ENCODE measurements at places on chromosomes 13 and 19. TPM values are rescaled to one million over a fixed set of nuclear protein-coding genes. Genes with fewer than 3 reads are reported as not detected.

The FUT1 gene
- total RNA-seq, result under 0.01 TPM

The PCP2 gene
- total RNA-seq, result not detected

The CILP2 gene
- under 0.01 TPM for total RNA-seq

The CBARP gene
- total RNA-seq, result 5.3 TPM

The ENOX1 gene
- total RNA-seq, result 1.6 TPM

The MAP3K10 gene
- 10.8 TPM for total RNA-seq

The FAM83E gene
- 0.33 TPM for total RNA-seq

The FCGBP gene
- total RNA-seq, result 1.2 TPM

The SAMD1 gene
- total RNA-seq, result 19.6 TPM

The ZNF667 gene
- total RNA-seq, result 7.6 TPM

The ZNF541 gene
- total RNA-seq, result not detected

The ANKRD24 gene
- 1.0 TPM for total RNA-seq

The LYL1 gene
- 0.99 TPM for total RNA-seq

The CKM gene
- total RNA-seq, result not detected

The IL11 gene
- 2.6 TPM for total RNA-seq

The PGLYRP1 gene
- not detected for total RNA-seq

The ICAM1 gene
- total RNA-seq, result 15.9 TPM

The GPR4 gene
- total RNA-seq, result 0.73 TPM

The HS6ST3 gene
- total RNA-seq, result not detected

The FGF9 gene
- not detected for total RNA-seq

The INTS6 gene
- 62.5 TPM for total RNA-seq

The PNMA8A gene
- 2.5 TPM for total RNA-seq

The PRTN3 gene
- not detected for total RNA-seq

The MYPOP gene
- total RNA-seq, result 2.5 TPM

The TMEM91 gene
- 10.9 TPM for total RNA-seq

The AZU1 gene
- total RNA-seq, result not detected

The HAUS8 gene
- 1.3 TPM for total RNA-seq

The POU2F2 gene
- 0.17 TPM for total RNA-seq

The FUT3 gene
- not detected for total RNA-seq

The TMEM59L gene
- 4.6 TPM for total RNA-seq

The KCNC3 gene
- not detected for total RNA-seq

The RNF17 gene
- 0.17 TPM for total RNA-seq

The SIGLEC12 gene
- not detected for total RNA-seq

The CGB2 gene
- total RNA-seq, result not detected

The FCHO1 gene
- total RNA-seq, result 0.29 TPM

The TNFAIP8L1 gene
- 2.0 TPM for total RNA-seq

The SLAIN1 gene
- total RNA-seq, result 0.17 TPM

The TNFSF13B gene
- total RNA-seq, result 5.2 TPM

The FBXL3 gene
- total RNA-seq, result 70.5 TPM

The TJP3 gene
- not detected for total RNA-seq

The KLHL1 gene
- total RNA-seq, result not detected

The DAND5 gene
- total RNA-seq, result not detected

The PPM1N gene
- total RNA-seq, result 3.3 TPM

The SHC2 gene
- 1.0 TPM for total RNA-seq

The TDRD12 gene
- under 0.01 TPM for total RNA-seq

The ERICH6B gene
- total RNA-seq, result not detected

The CEACAM19 gene
- total RNA-seq, result 2.6 TPM

The UBE2L5 gene
- total RNA-seq, result 0.17 TPM

The MBD3L2 gene
- not detected for total RNA-seq

The SBNO2 gene
- total RNA-seq, result 36.8 TPM

The SPRED3 gene
- 2.9 TPM for total RNA-seq

The SULT2B1 gene
- not detected for total RNA-seq

The PSG1 gene
- 0.58 TPM for total RNA-seq

The KLK4 gene
- total RNA-seq, result not detected

The CATSPERD gene
- total RNA-seq, result not detected

The ATP8B3 gene
- total RNA-seq, result 2.8 TPM

The ZNF578 gene
- total RNA-seq, result 7.0 TPM

Data from smooth muscle cell of trachea (primary cell).